ENCODE measurements at places on chromosomes 13 and 19.

DNA sequence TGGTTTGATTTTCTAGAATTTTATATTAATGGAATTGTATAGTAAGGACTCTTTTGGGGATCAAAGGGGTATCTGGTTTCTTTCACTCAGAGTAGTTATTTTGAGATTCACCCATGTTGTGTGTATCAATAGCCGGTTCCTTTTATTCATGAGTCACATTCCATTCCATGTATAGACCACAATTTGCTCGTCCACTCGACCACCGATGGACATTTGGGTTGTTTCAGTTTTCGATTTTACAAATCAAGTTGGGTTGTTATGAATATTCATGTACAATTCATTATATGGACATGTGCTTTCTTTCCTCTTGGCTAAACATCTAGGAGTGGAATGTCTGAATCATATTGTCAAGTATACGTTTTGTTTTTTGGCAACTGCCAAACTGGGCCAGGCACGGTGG is 9.6 kb upstream of the EMP3 start:
- no peak for DNase-seq

GRCh38 chr19:4313847-4314490 is 9.6 kb downstream of the FSD1 start:
- DNase-seq, result no peak

GRCh38 chr13:90171649-90172048 is 1175.8 kb upstream of the MIR17HG start:
- no peak for DNase-seq

DNA sequence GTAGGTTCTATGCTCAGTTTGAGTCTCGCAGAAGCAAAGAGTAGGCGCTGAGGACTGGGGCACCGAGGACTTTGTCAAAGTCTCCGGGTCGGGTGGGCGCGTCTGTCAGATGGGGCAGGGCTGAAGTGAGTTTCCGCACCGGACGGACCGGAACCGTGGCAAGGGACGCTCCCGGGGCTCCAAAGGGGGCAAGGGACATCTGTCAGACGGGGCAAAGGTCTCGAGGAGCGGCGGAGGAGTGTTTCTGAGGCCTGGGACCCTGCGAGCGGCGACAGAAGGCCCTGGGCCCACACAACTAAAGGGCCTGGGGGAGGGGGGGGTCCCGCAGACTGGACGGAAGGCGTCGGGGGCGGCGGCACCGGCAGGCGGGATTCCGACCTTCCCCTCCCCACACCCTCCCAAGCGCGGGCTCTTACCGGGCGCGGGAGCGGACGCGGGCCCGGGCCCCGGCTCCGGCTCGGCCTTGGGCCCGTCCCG is 13.3 kb upstream of the AKAP8L start:
- no peak for DNase-seq

DNA sequence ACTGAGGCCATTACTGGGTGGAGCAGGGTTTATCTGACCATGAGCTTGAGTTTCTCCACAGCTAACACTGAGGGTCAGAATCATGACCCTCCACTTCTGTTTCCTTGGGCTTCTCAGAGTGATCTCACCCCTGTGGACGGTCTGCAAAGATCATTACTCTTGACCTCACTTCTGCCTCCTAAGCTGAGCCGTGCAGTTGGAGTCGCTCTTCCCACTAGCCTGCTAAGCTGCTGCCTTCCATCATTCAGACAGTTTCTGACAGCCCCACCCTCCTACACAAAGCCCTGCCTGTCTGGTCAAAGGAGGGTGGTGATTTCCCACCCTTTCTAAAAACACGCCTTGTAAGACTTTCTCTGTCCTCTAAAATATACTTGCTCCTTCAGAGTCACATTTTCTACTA is 9.3 kb upstream of the FRY start:
- no peak for DNase-seq

GRCh38 chr13:34164582-34164981 is 346.6 kb downstream of the RFC3 start:
- no peak for DNase-seq

DNA sequence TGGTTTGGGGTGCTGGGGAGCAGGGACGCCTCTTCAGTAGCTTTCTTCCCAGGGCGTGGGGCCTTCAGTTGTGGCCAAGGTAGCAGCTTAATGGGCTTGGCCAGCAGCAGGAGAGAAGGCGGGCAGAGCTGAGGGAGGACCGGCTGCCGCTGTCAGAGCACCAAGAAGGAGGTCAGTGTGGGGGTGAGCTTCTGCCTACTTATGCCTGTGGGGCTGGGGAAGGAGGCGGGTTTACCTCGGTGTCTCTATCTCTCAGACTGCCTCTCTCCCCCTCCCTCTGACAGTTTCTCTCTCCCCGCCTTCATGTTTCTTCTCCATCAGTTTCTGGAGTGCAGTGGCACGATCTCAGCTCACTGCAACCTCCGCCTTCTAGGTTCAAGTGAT is at the start of gene CAPN12:
CAPN12 (minus strand) TSS at position 177 of the 384 bp plus-strand sequence. CDS start 309 bp downstream, outside the sequence.
- DNase-seq, result no peak

- no peak for DNase-seq
These were observed 9.6 kb upstream of the METTL21C start for GRCh38 chr13:102704238-102705058.

DNA sequence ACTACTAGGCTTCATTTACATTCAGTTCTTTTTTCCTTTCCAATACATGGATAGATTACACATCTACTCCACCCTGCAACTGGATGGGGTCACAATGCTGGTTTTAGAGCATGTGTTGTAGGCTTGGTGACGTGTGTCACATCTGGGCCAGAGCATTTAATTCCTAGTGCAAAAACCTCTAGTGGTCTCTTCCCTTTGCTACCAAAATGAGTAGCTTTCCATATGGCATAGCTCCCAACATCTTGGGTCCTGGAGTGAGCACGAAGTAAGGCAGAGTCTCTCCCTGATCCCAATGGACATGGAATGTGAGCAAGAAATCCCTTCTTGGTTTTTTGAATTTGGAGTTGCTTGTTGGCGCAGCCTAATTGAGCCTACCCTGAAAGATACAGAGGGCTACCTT is 51.7 kb downstream of the TNFSF11 start:
- no peak for DNase-seq

GRCh38 chr19:35123573-35123972 is 8.0 kb downstream of the FXYD3 start:
- no peak for DNase-seq

- DNase-seq, result no peak
These were observed 3.2 kb downstream of the KLK2 start for GRCh38 chr19:50876456-50876855.

- no peak for DNase-seq
These were observed 160.5 kb downstream of the TM9SF2 start for GRCh38 chr13:99661791-99662190.

DNA sequence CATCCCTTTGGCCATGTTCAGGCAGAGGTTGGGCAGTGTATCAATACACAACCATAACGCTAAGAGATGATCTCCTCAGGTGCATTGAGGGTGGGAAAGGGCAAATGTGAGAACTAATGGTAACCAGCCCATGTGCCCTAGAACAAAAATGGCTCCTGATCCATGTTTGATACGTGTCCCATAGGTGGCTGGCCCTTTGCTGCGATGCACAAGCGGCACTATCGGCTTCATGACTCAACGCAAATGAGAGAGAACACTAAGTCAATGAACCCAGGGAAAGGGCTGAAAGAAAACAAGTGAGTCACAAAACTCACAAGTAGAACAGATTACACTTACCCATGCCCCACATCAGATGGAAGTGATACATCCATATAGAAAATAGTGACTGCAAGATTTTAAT is 201.7 kb downstream of the ABCC4 start:
- DNase-seq, result peak; percentile 35

DNA sequence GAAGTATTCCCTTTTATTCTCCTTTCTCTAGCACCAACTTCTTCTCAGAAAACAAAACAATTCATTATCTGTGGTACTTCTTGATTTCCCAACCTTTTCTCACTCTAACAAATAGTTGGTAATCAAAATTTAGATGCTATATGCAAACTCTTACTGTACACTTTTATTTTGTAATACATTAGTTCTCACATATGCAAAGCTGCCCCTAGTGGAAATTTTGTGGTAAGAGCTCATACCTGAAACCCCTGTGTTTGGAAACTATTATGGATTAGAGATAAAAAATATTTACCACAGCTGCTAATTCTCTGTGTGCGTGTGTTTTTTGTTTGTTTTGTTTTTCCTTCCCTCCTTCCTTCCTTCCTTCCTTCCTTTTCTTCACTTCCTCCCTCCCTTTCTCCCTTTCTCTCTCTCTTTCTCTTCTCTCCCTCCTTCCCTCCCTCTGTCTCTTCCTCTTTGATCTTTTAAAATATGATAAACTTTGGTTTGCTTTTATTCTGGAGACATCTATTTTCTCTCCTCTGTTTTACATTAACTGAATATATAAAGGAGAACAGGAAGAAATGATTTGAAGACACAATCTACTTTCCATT is 537.4 kb downstream of the SLITRK6 start:
- no peak for DNase-seq

DNA sequence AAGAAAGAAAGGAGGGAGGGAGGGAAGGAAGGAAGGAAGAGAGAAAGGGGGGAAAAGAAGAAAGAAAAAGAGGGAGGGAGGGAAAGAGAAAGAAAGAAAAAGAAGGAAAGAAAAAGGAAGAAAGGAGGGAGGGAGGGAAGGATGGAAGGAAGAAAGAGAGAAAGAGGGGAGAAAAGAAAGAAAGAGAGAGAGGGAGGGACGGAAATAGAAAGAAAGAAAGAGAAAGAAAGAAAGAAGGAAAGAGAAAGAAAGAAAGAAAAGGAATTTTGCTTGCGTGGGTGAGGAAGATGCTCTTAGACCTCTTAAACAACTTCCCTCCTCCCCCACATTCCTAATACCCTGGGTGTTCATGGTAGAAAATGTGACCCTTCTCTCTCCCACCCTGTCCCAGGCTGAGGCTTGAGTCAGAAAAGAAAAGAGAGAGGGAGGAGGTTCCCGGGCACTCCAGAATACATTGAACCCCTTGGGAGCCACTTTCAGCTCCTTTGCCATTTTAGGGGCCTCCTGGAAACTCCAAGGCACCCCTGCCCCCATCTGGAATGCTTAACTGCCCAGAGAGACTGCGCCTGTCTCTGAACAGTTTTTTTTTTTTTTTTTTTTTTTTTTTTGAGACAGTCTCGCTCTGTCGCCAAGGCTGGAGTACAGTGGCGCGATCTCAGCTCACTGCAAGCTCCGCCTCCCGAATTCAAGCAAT is 9.2 kb upstream of the KANK3 start:
- DNase-seq, result no peak

- no peak for DNase-seq
These were observed 946.0 kb downstream of the SLITRK5 start for GRCh38 chr13:88617176-88617575.

DNA sequence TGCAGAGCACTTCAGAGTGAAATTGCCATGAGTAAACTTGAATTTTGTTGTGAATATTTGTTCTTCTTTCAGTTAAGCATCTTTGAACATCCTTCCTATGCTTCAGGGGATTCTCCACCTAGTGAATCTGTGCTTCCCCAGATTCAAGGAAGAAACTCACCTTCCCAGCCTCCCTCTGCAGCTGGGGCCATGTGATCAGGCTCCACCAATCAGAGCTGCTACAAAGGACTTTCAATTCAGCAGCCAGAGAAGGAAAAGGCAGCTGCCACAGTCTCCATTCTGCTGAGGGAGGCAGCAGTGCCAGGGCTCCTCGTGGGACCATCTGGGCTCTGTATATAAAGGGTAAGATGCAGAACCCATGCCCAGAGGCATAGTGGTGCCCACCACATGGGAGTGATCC is 89.7 kb upstream of the SIAH3 start:
- DNase-seq, result no peak

- no peak for DNase-seq
These were observed 59.8 kb downstream of the SPACA7 start for GRCh38 chr13:112435973-112436372.

- no peak for DNase-seq
These were observed 53.8 kb upstream of the RCBTB2 start for GRCh38 chr13:48586591-48587103.

DNA sequence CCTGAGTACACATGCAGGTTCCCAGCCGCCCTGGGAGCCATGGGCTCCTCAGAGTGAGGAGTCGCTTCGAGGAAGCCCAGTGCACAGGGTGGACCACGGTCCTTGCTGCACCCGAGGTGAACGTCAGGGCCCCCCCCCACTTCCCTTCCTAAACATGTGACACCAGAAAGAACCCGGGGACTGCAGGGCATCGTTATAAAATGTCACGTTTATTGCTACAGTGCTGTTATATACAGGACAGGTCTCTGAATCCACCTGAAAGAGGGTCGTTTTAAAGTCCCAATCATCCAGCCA is 3.8 kb upstream of the UQCR11 start:
- no peak for DNase-seq

DNA sequence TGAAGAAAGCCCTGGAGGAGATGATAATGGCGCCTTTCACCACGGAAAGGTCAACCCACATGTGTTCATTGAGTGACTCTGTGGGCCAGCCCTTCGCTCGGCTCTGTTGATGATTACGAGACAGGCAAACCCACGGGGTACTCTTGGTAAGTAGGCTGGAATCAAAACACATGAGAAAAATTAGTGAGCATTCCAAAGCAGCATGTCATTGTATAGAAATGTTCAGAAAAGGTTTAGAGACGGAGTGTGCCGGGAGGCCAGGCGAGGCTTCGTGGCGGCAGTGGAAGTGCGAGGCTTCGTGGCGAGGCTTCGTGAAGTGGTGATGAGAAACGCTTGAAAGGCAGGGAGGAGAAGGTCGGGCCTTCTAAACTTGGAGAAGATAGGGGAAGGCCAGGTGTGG is 144.3 kb downstream of the ZNF536 start:
- no peak for DNase-seq
